ENCODE measurements at places on chromosomes 5 and 9. TPM values are rescaled to one million over a fixed set of nuclear protein-coding genes. Genes with fewer than 3 reads are reported as not detected.

DNA sequence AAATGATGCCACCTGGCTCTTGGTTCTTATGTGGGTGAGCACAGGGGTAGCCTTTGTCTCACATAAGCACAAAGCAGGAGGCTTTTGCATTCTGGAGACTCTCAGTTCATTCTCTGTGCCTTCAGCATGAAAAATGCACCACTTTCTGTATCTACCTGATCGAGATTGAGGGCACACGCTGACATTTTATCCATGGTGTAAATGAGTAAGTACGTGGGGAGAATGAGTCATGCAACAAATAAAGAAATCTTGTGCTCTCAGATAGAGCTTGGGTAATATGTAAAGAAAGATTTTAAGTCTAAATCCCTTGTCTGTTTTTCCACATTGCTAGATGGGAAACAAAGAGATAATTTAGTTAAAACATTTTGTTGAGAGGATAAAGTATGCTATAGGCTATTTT is 607.2 kb upstream of the WWC1 start:
- DNase-seq, result peak; percentile 15

GRCh38 chr5:96080557-96080956 is 118.9 kb upstream of the ELL2 start:
- DNase-seq, result peak; percentile 77

- no peak for DNase-seq
Observed at GRCh38 chr5:2534251-2534650, 217.2 kb downstream of the IRX2 start.

- DNase-seq, result peak; percentile 18
Observed at GRCh38 chr9:111516061-111516465, 8.9 kb upstream of the ZNF483 start.

DNA sequence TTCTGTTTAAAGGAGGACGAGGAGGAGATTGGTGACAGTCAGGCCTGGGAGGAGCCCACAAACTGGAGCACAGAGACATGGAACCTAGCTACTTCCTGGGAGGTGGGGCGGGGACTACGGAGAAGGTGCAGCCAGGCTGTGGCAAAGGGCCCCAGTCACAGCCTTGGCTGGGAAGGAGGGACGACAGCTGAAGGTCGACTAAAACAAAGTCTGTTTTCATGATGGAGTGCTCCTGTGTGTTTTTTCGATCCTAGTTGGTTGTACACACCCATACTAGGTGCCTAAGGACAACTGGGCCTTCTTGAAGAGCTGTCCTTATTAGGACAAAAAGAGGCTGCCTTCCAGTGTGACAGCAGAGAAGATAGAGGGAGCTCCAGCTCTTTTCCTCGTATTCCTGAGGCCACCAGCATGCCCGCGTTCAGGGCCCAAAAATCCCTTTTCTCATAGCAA is 2.9 kb downstream of the CCDC107 start:
- peak; percentile 62 for DNase-seq

- DNase-seq, result peak; percentile 1
Observed at GRCh38 chr5:147892696-147893296, 13.5 kb downstream of the C5orf46 start.

DNA sequence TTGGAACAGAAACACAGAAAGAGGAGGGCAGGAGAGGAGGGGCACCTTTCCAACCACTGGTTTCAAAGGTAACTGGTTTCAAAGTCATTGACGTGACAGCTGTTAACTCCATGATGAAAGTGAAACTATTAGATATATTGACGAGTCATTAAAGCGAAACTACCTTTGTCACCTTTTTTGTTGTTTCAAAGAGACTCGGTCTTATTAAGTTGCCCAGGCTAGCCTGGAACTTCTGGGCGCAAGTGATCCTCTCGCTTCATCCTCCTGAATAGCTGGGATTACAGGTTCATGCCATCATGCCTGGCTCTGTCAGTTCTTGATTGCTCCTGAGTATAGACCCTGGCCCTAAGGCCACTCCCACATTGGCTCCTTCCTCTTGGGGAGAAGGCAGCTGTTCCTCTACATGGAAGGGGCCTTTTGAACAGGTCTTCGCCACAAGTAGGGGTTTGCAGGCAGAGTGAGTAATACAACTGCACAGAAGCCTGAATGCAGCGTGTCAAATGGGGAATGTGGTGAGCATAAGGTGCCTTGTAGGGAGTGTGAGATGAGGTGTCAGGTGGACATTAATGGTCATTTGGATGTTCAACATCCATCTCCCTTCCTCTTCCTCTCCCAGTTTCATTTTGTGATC is 3.4 kb upstream of the F12 start:
- DNase-seq, result no peak

- DNase-seq, result no peak
Observed at GRCh38 chr9:89869793-89870580, 265.2 kb downstream of the GADD45G start.

Gene HMCN2
- not detected for total RNA-seq

GRCh38 chr9:91500509-91501014 is 76.9 kb upstream of the NFIL3 start:
- DNase-seq, result peak; percentile 95

Gene AQP3
- 3.3 TPM for total RNA-seq

DNA sequence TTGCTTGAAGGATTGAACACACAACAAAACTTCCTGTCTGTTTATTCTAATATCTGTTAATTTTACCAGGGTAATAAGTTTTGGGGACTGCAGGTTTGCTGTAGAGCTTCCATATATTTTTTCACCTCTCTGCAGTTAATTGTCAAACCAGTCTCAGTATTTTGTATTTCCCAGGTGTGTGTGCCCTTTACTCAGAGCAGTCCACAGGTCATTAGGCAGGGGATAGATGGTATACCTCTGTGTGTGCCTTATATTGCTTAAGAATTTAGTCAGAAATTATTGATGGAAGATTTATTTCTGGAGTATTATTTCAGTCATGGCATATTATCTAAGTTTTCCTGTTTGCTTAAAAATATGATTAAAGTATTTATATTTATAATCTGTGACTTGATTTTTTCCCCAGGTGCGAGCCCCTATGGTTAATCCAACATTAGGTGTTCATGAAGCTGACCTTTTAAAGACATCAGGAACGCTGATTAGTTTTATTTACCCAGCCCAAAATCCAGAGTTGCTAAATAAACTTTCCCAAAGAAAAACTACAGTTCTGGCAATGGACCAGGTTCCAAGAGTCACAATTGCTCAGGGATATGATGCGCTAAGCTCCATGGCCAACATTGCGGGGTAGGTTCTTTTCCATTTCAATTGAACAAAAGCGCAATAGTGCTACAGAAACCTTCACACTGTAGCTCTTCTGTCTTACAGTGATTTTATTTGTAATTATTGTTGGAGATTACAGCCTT is 12.6 kb downstream of the NNT start:
- no peak for DNase-seq

GRCh38 chr9:792331-793260 is 48.9 kb upstream of the DMRT1 start:
- peak; percentile 39 for DNase-seq

Gene CCIN
- 1.1 TPM for total RNA-seq

DNA sequence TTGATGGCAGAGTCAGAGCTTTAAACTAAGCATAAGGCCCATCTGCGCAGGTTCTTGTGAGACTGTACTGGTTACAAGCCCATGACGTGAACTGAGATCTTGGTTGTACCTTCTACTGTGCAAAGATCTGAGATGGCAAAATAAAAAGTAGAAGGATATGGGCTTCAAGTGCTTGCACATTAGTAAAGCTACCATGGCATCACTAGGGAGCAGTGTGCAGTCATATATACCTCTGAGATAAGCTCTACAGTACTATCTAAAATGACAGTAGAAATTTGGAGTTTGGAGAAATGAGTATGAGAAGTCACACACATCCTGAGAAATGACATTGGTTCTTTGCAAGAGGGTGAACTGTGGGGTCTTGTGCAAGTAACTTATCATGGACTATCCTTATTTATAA is 408.2 kb upstream of the PRR16 start:
- peak; percentile 76 for DNase-seq

Gene ARSI
- 15.2 TPM for total RNA-seq

DNA sequence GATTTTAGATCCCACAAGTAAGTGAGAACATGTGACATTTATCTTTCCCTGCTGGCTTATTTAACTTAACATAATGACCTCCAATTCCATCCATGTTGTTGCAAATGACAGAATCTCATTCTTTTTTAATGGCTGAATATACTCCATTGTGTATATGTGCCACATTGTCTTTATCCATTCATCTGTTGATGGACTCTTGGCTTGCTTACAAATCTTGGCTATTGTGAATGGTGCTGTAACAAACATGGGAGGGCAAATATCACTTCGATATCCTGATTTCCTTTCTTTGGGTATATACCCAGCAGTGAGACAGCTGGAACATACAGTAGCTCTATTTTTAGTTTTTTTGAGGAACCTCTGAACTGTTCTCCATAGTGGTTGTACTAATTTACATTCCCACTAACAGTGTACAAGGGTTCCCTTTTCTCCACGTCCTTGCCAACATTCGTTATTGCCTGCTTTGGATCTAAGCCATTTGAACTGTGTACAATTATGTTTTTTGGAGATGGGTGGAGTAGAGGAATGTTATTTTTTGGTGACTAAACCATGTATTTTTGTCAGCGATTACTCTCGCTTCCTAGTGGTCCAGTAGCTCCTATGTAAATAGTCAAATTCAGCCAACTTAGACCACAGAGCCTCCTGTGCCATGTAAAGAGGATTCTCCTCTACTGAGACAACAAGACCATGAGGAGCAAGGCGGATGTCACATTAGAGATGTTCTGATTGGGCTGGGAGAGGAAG is 60.6 kb downstream of the TNFSF15 start:
- no peak for DNase-seq

GRCh38 chr9:21800931-21801682 is 1.3 kb upstream of the MTAP start:
- no peak for DNase-seq

- no peak for DNase-seq
Observed at GRCh38 chr5:37893434-37894134, 53.7 kb upstream of the GDNF start.

GRCh38 chr5:8700222-8700621 is 831.3 kb downstream of the MTRR start:
- peak; percentile 61 for DNase-seq

Gene LIX1
- total RNA-seq, result not detected

GRCh38 chr5:122880749-122881148 is 35.3 kb downstream of the SNX24 start:
- DNase-seq, result no peak

- DNase-seq, result peak; percentile 52
Observed at GRCh38 chr9:122325124-122325523, 45.7 kb upstream of the PTGS1 start.

Gene NEK6
- 77.8 TPM for total RNA-seq

DNA sequence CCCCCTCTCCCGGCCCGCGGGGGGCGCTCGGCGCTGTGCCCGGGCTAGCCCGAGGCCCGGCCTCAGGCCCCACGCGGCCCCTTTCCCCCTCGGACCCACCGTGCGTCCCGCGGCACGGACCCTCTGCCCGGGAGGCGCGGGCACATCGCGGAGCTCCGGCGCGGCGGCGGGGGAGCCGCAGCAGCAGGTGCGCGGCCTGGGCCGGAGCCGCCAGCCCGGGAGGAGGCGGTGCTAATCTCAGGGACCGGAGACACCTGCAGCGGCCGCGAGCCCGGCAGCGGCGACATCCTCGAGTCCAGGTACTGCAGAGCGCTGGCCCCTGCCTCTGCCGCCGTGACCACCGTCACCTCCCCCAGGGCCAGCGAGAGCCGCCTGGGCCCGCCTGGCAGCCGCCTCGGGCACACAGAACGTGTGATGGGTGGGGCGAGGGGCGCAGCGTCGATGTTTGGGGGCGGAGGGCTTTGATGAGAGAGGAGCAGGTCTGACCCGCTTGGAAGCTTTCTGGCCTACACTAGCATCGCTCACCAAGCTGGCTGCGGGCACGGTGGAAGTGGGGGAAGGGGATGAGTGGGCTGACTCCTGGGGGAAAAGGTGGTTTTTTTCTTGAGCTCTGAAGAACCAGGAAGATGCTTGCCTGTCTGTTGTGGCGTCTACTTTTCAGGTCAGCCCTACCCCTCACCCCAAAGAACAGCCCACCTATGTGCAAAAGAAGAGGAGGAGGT is 524 bp downstream of the CYFIP2 start:
- DNase-seq, result no peak

Gene ARID3C
- total RNA-seq, result not detected

Gene MACIR
- total RNA-seq, result 21.3 TPM

Gene FGF10
- not detected for total RNA-seq

DNA sequence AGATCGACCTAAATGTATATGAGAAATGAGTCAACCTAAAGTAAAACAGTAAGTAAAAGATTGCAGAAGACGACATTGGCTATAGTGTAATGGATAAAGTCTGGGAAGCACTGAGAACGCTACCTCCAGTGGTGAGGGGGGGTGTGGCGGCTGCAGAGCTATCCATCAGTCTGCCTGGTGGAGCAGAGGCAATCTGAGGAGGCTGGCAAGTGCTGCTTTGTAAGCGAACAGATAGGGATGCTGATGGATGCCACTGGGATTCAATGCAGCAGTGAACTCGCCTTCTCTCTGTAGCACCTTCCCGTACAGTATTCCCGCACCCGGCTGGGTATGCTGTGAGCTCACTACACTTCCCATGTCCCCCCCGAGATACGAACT is 261.5 kb downstream of the NSG2 start:
- no peak for DNase-seq

DNA sequence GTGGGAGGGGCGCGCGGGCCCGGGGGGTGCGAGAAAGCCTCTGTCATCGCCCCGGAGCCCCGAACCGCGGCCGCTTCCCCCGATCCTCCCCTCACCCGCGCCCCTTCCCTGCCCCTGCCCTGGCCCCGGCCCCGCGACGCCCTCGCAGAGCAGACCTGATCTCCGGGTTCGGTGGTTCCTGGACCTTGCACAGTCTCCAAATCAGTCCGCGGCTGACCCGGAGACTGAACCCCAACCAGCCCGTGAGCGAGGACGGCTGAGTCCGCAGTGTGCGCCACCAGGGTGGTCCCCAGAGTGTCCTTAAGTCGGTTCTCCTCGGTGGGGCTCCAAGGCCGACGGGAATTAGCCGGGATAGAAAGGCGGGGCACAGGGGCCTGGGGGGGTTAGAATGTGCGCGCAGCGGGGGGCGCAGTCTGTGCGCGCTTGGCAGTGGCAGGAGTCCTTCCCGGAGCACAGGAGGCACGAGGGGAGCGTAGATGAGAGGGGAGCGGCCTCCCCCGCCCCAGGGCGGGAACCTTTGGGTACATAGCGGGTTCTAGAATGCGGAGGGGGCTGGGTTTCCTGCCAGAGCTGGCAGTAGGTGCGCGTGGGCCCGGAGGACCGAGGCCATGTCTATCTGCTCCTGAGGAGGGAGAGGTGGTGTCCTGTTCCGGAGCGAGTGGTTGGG is 779 bp downstream of the PKN3 start:
- no peak for DNase-seq

Gene EIF4E1B
- total RNA-seq, result not detected

GRCh38 chr9:36866840-36867239 is 167.2 kb downstream of the PAX5 start:
- no peak for DNase-seq

- DNase-seq, result peak; percentile 58
Observed at GRCh38 chr9:91775011-91775707, 174.9 kb downstream of the ROR2 start.

DNA sequence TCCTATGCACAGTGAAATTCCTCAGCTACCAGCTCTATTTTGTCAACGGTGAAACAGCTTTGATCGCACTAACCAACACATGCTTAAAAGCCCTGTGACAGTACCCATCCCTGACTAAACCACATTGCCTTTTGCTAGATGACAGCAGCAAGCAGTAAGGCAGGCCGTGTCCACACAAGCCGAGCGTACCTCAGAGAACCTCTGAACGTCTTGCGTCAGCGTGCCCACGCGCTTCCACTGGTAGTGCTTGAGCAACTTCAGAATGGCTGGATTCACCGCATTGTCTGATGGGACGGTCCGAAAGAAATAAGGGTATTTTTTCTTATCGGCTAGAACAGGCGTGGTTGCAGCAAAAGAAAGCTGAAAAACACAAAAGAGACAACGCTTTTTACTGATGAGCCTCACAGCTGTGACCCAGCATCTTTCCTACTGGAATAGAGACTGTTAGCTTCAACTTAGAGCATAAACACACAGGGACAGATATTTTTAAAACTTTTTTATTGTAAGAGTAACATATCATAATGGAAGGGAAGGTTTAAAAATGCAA is 167.0 kb downstream of the GABBR2 start:
- no peak for DNase-seq

All from IMR-90 (cell line).